HCT116 (cell line): ENCODE measurements at places on chromosomes 12 and 14. TPM values are rescaled to one million over a fixed set of nuclear protein-coding genes. Genes with fewer than 3 reads are reported as not detected.

DNA sequence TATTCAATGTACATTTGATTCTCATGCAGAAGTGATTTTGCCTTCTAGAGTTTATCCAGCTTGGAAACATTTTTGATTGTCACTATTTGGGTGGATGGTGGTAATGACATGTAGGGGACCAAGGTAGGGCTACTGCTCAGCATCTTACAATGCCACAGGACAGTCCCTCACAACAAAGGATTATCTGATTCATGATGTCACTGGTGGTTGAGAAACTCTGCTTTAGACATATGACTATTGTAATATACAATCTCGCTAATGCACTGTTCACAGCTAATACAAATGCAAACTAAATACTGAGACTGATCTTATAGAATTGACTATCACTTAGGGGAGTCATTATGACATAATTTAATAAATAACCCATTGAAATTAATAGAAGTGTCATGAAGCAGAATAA lies 60.4 kb upstream of the BTG1 start:
- no peak for DNase-seq
- no peaks in the 10 kb centered on the region for H3K27me3 ChIP-seq
- H3K36me3 ChIP-seq = no peaks in the 10 kb centered on the region
- no peak overlapping the region for H3K4me3 ChIP-seq
- no peaks in the 10 kb centered on the region for H3K4me1 ChIP-seq

- H3K27ac ChIP-seq = no peak overlapping the region
- H3K36me3 ChIP-seq = no peaks in the 10 kb centered on the region
- H3K4me3 ChIP-seq = no peak overlapping the region
- no peaks in the 10 kb centered on the region for H3K4me1 ChIP-seq
- DNase-seq = no peak
Observed at GRCh38 chr14:77908847-77909246, 108.9 kb downstream of the ADCK1 start.

DNA sequence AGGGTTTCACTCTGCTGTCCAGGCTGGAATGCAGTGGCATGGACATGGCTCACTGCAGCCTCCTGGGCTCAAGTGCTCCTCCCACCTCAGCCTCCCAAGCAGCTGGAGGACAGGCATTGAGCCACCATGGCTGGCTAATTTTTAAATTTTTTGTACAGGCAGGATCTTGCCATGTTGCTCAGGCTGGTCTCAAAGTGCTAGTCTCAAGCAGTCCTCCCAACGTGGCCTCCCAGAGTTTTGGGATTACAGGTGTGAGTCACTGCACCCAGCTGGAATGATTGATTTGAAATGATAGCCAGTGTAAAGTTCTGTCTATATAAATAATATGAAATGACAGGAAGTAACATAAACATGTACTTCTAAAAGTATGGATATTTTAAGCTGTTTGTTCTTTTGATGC lies 172.7 kb downstream of the FUT8 start:
- H3K27ac ChIP-seq = no peak overlapping the region
- no peaks in the 10 kb centered on the region for H3K36me3 ChIP-seq
- no peak for DNase-seq

- H3K4me1 ChIP-seq = no peaks in the 10 kb centered on the region; the same call in 1 of the 2 replicates
- no peaks in the 10 kb centered on the region for H3K36me3 ChIP-seq
- H3K27me3 ChIP-seq = no peaks in the 10 kb centered on the region
- no peak overlapping the region for H3K4me3 ChIP-seq
- DNase-seq = no peak
Observed at GRCh38 chr12:122687086-122687485, 16.1 kb downstream of the HCAR2 start.

- no peaks in the 10 kb centered on the region for H3K4me1 ChIP-seq
- no peaks in the 10 kb centered on the region for H3K36me3 ChIP-seq
- no peak within 1 kb of the TSS for H3K27ac ChIP-seq
- no peak within 1 kb of the TSS for H3K4me3 ChIP-seq
Observed at GRCh38 chr12:95996034-95996658, at the start of gene HAL. Gene HAL, minus strand, starts transcription at chr12:95996344. Its CDS starts 434 bp downstream, at chr12:95995910.

GRCh38 chr12:50059440-50060119 lies 2.2 kb downstream of the ASIC1 start:
- peaks cover 15% of the 10 kb centered on the region; the same call in 1 of the 2 replicates for H3K4me1 ChIP-seq
- peaks cover 23% of the 10 kb centered on the region; the same call in 1 of the 2 replicates for H3K36me3 ChIP-seq

GRCh38 chr12:79659961-79660431 lies 30.8 kb downstream of the PAWR start:
- H3K36me3 ChIP-seq = no peaks in the 10 kb centered on the region; the same call in 1 of the 2 replicates
- no peak overlapping the region for H3K4me3 ChIP-seq
- no peak overlapping the region for H3K27ac ChIP-seq
- DNase-seq = no peak
- no peaks in the 10 kb centered on the region; the same call in 1 of the 2 replicates for H3K4me1 ChIP-seq

DNA sequence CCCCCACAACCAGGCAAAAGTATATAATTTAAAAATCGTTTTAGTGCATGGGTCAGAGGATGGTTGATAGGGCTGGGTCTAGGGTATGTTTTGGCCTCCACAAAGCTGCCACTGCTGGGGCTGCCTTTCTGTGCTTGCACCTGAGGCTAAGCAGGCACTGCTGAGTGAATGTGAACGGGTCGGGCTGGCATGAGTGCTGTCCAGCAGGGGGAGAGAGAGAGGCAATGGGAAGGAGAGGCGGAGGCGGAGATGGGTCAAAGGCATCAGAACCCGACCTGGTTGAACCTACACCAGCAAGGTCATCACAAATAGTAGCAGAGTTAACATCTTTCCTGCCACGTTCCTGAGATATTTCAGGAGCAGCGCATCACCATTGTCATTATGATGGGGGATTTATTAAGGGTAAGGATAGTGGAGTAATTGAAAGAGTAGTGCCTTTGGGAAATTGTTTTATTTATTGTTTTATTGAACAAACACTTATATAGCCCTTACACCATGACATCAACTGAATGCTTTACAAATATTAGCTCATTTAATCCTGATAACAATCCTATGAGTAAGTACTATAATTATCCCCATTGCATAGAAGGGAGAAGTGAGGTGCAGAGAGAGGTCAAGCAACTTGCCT lies 5.8 kb upstream of the NRXN3 start:
- no peak overlapping the region for H3K27ac ChIP-seq
- DNase-seq = peak; percentile 12
- peaks cover 45% of the 10 kb centered on the region for H3K27me3 ChIP-seq
- H3K36me3 ChIP-seq = no peaks in the 10 kb centered on the region
- H3K4me3 ChIP-seq = no peak overlapping the region
- H3K4me1 ChIP-seq = no peaks in the 10 kb centered on the region

GRCh38 chr12:15620741-15621539 lies 168.2 kb downstream of the EPS8 start:
- no peaks in the 10 kb centered on the region for H3K4me1 ChIP-seq
- no peak for DNase-seq
- peak overlapping the region; percentile 39 for H3K27ac ChIP-seq
- H3K27me3 ChIP-seq = no peaks in the 10 kb centered on the region

GRCh38 chr12:3732901-3733300 lies 20.0 kb downstream of the CRACR2A start:
- H3K4me1 ChIP-seq = peaks cover 5% of the 10 kb centered on the region
- no peak overlapping the region for H3K4me3 ChIP-seq
- H3K27ac ChIP-seq = no peak overlapping the region
- DNase-seq = no peak

DNA sequence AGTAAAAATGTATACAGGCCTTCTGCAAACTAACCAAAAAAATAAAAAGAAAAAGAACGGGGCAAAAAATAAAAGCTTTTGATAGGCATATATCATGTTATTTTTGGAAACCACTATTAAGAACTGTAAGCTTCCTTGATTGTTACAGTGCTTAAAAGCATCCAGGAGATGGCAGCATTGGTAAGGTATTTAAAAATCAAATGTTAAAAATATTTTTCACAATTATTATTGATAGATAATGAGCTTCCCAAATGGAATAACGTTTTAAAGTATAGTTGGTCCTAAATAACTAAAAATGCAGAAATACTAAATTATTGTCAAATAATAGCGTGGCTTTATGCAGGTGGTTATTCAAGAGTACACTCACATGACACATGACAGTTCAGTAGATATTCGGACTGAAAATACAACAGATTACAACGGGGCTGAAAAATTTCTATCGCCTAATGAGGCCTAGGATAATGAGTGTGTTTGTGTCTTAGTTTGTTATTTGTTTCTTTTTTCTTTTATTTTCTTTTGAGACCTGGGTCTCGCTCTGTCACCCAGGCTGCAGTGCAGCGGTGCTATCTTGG lies 127.2 kb upstream of the ATF7IP start:
- no peaks in the 10 kb centered on the region for H3K27me3 ChIP-seq
- H3K27ac ChIP-seq = no peak overlapping the region
- DNase-seq = no peak
- H3K4me3 ChIP-seq = no peak overlapping the region
- H3K36me3 ChIP-seq = no peaks in the 10 kb centered on the region
- H3K4me1 ChIP-seq = no peaks in the 10 kb centered on the region

DNA sequence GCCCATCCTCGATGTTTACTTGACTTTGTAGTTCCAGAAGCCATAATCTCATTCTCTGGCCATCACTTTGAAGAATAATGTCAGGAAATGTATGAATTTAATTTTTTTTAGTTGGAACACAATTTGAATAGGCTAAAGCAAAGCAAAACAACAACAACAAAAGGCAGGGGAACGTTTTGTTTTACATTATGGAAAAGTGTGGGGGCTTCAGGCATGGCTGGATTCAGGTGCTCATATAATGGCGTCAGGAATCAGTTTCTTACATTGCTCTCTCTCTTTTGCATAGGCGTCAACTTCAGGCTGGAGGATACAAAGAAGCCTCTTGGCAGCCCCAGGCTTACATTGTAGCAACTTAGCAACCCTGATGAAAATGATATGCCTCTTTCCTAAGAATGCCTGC lies 13.1 kb upstream of the RPH3A start:
- peaks cover 79% of the 10 kb centered on the region for H3K27me3 ChIP-seq
- H3K36me3 ChIP-seq = no peaks in the 10 kb centered on the region
- H3K27ac ChIP-seq = no peak overlapping the region
- no peak for DNase-seq

DNA sequence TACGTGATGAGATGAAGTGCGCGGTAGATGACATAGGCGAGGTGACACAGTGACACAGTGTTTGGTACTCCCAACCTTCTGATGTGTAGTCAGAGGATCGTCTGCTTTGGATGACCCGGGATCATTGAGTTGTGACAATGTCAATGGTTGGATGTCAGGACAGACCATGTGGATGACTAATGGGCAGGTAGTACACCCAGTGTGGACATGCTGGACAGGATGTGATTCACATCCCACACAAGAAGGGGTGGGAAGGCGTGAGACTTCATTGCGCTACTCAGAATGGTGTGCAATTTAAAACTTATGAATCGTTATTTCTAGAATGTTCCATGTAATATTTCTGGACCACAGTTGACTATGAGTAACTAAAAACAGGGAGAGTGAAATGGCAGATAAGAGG lies 23.8 kb downstream of the MAP3K9 start:
- no peak overlapping the region for H3K27ac ChIP-seq
- no peaks in the 10 kb centered on the region for H3K27me3 ChIP-seq
- DNase-seq = no peak
- no peaks in the 10 kb centered on the region for H3K4me1 ChIP-seq
- H3K4me3 ChIP-seq = no peak overlapping the region

GRCh38 chr14:64509036-64509435 lies 4.5 kb downstream of the ZBTB1 start:
- no peaks in the 10 kb centered on the region for H3K27me3 ChIP-seq
- no peak overlapping the region for H3K4me3 ChIP-seq
- no peaks in the 10 kb centered on the region for H3K36me3 ChIP-seq
- no peak overlapping the region for H3K27ac ChIP-seq
- DNase-seq = no peak
- peaks cover 18% of the 10 kb centered on the region; the same call in 1 of the 2 replicates for H3K4me1 ChIP-seq

GRCh38 chr12:115185506-115185905 lies 501.5 kb upstream of the TBX3 start:
- H3K4me1 ChIP-seq = no peaks in the 10 kb centered on the region
- no peak overlapping the region for H3K27ac ChIP-seq
- H3K4me3 ChIP-seq = no peak overlapping the region
- 0 out of 2 replicates have a peak, but pooled peaks cover 1% of the 10 kb centered on the region for H3K27me3 ChIP-seq
- DNase-seq = no peak

Gene TAS2R20
- total RNA-seq = 0.76 TPM

Gene KIF21A
- total RNA-seq = 29.1 TPM

Gene OR4E2
- not detected for total RNA-seq

Gene BRI3BP
- 40.1 TPM for total RNA-seq

Gene SLC15A5
- total RNA-seq = not detected

Gene GSKIP
- 21.7 TPM for total RNA-seq

Gene RIN3
- total RNA-seq = 22.2 TPM

Gene SIX4
- 24.5 TPM for total RNA-seq

Gene RFX4
- total RNA-seq = not detected
